Esophagus muscularis mucosa (tissue), 4 donors: ENCODE measurements at places on chromosomes 7 and 10. TPM values are rescaled to one million over a fixed set of nuclear protein-coding genes. Genes with fewer than 3 reads are reported as not detected.

GRCh38 chr7:139673230-139673629 lies 104.6 kb downstream of the HIPK2 start:
- H3K4me1 ChIP-seq = peaks cover 14% of the 10 kb centered on the region
- no peaks in the 10 kb centered on the region for H3K36me3 ChIP-seq
- H3K27me3 ChIP-seq = no peaks in the 10 kb centered on the region

DNA sequence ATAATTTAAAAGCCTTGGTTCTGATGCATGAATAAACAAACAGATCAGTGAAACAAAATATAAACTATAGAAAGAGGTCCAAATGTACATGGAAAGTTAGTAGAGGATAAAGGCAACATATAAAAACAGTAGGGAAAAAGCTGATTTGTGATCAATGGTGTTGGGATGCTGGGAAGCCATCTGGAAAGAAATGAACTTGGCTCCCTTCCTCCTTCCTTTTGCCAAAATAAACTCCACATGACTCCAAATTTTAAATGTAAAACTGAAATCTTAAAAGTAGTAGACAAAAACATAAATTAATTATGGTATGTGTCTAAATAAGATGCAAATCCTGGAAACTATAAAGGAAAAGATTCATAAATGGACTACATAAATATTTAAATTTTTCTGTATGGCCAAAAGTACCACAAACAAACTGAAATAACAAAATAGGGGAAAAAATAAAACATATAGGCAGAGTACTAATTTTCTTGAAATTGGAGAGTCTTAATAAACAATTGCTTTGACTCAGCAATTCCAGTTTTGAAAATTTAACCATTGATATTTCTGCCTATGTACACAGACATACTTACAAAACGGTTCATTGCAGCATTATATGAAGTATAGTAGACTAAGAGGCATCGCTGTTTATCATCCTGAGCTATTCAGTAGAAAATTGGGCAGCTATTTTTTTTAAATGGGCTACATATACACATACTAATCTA lies 77.0 kb upstream of the TRIM24 start:
- no peak overlapping the region for H3K27ac ChIP-seq
- H3K36me3 ChIP-seq = no peaks in the 10 kb centered on the region
- DNase-seq = no peak
- no peaks in the 10 kb centered on the region for H3K27me3 ChIP-seq

The NRP1 gene
- 64.4 TPM for total RNA-seq

The DIP2C gene
- 38.6 TPM for total RNA-seq
